CD4-positive, alpha-beta T cell treated with Interleukin-17A for 1 hour (primary cell): ENCODE measurements at places on chromosomes 11 and 22.

- no peak for DNase-seq
Measured at GRCh38 chr11:120594746-120595145, 83.2 kb downstream of the GRIK4 start.

DNA sequence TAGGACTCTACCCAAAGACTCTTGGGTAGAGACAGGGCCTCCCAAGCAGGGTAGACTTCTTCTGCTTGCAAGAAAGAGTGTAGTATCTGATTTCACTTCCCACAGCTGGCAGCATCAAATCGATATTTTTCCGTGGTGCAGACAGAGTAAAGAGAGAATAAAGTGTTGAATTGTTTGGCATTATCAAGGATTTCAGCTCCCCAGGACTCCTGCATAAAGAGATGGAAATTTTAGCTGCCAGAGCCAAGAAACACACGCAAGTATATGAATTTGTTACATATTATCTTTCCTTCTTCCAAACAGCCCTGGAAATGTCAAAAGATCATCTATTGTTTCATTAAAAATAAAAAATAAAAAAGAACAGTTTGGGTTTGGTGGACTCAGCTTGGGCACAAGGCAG, 136.8 kb downstream of the PKNOX2 start:
- DNase-seq = no peak

DNA sequence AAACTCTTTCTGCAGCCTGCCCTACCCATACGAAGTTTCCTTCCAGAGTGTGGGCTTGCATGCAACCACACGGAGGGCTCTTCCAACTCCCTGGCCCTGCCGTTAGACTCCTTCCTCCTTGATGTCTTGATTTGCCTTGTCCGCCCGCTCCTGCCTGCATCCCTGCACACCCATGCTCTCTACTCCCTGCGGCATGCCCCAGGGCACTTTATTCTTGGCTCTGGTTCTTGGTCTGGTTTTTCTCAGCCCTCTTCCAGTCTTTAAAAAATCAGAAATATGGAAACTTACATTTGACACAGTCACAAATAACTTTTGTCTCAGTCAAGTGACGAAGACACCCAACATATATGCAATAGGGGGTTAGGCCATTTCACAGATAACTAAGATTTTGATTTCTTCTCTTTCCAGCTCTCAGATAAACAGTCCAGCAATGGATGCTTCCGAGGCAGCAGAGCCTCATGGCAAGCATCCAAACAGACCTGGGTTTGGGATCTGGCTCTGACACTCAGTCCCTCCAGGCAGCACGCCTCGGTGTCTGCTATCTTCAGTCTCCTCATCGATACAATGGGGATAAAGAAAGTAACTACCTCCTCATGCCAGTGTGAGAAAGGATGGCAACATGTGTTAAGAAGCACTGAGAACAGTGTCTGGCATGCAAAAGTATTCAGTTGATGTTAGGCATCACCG, 15.7 kb upstream of the OPCML start:
- DNase-seq = no peak

- no peak for DNase-seq
Measured at GRCh38 chr11:77153276-77154185, 25.5 kb downstream of the MYO7A start.

GRCh38 chr11:76236092-76236999, 30.0 kb upstream of the WNT11 start:
- DNase-seq = peak; percentile 29

- no peak for DNase-seq
Measured at GRCh38 chr22:33535937-33536875, 384.1 kb downstream of the LARGE1 start.

GRCh38 chr11:103673773-103674172, 362.7 kb upstream of the DDI1 start:
- no peak for DNase-seq

- DNase-seq = peak; percentile 73
Measured at GRCh38 chr22:17742527-17742902, 31.8 kb downstream of the BID start.

DNA sequence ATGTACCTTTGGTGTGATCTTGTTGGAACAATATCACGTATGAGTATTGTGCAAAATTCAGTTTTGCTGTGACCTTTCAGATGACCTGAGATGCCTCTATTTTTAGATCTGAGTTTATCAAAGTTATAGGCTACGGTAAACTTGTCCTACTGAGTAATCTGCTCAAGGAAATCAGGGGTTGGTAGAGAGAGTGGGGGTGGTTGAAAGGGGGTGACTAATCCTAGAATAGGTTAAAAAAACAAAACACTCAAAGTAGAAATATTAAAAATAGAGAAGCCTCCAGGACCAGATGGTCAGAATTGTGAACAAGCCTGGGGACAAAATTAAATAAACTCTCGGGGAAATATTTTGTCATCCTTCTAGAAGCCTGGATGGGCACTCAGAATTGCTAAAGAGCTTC, 59.9 kb upstream of the C11orf87 start:
- DNase-seq = no peak

DNA sequence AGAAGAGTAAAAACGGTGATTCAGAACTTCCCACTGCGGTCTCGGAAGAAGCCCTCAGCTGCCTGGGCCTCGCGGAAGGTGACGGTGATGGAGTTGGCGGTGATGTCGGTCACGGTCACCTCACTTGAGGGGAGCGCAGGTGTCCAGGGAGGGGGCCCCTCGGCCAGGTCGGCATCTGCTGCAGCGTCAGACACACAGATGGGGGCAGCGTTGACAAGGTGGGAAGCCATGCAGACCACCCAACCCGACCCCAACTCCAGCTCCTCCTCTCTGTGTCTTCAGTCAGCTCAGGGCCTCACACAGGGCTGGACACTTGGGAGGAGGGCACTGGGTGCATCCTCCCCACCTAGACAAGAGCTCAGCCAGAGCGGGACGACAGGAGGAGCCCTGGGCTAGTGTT, 18.6 kb downstream of the CBX7 start:
- no peak for DNase-seq
